T-helper 2 cell (primary cell): ENCODE measurements at places on chromosomes 5 and 9.

- DNase-seq: no peak
Observed at GRCh38 chr5:114327987-114328386, 33.9 kb upstream of the KCNN2 start.

GRCh38 chr9:84293001-84293798 is 47.4 kb downstream of the SLC28A3 start:
- DNase-seq: no peak

- no peak for DNase-seq
Observed at GRCh38 chr5:38601133-38601862, 44.9 kb upstream of the LIFR start.

- DNase-seq: no peak
Observed at GRCh38 chr5:135004376-135004775, 29.7 kb downstream of the PITX1 start.
